Hematopoietic multipotent progenitor cell treated with erythropoietin and hydrocortisone succinate and interleukin-3 and kit ligand, for 17 days (in vitro differentiated cells): ENCODE measurements at places on chromosomes 7 and 10.

DNA sequence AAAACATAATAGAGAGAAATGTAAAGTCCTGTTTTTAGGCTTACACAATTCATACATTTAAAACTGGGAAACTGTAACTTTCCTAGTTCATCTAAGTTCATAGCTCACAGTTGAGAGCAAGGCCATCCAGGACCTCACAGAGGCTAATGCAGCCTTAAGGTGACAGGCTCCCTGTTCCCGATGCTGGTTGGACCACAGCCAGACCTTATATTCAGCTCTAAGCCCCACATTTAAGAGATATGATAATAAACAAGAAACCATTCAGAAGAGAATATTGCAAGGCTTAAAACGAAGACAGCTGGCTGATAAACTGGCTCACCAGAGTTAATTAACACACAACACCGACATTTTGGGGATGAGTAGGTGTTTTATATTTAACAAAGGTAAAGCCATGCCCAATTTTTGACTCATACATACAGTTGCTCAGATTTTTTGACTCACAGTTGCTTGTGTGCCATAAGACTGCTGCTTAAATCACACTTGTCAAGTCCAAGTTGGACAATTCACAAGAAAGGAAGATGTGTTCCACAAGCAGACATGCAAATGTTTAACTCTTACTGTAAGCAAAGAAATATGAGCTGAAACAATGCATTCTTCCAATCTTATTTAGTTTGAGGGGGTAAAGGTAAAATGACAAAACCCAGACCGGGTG lies 41.1 kb upstream of the TMEM213 start:
- DNase-seq: no peak

DNA sequence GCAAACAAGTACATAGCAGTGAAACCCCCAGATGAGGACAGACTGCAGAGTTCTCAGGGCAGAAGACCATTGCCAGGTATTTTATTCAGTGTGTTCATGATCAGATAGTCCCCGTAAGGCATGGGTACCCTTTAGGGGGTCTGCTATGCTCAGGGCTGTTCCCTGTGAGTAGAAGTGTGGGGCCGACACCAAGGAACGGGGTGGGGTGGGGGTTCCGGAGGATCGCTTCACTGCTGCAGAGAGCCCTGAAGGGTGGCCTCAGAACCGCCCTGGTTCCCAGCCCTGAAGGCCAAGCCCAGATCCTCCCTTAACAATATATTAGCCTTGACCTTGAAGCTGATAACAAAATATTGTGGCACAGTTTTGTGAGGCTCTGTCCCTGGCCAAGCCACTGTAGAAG lies 89.6 kb downstream of the ACTR3B start:
- no peak for DNase-seq

DNA sequence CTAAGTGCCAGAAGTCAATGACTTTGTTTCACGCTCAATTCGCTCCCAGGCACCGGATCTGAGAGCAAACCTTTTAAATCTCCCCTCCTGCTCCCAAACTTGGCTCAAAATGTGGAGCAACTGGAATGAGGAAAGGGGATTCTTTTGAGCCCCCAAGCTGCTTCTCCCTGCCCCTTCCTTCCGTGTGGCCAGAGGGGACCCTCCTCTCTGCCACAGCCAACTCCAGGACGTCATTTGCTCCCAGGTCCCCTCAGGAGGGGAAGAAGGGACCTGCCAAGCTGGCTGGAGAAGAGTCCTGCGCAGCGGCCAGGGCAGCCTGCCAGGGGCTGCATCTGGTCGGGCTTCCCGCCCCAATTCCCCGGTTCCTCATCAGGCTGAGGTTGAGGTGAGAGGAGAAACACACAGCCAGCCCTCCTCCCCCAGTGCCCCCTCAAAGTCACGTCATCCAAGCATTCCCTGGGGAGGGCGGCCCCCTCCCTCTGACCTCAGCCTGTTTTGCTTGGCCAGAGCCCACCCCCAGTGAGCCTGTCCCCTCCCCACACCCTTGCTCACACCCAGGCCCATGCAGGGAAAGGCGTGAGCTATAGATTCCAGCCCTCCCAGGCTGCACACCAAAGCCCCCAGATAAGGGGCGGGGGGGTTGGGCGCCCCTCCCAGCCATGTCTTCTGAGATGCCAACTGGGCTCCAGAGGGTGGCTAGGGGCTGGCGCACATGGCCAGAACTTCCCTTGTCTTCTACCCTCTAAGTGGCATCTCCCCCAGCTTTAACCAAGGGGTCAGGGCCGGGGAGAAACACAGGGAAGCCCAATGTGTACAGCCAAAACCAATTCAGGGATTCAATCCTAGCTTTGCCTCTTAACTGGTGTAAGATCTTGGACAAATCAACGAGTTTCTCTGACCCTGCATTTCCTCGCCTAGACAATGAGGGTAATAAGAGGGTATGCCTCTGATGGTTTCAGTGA lies 35.0 kb downstream of the SH3PXD2A start:
- no peak for DNase-seq

- DNase-seq: no peak
Observed at GRCh38 chr7:113085781-113086390, 741 bp downstream of the GPR85 start.

DNA sequence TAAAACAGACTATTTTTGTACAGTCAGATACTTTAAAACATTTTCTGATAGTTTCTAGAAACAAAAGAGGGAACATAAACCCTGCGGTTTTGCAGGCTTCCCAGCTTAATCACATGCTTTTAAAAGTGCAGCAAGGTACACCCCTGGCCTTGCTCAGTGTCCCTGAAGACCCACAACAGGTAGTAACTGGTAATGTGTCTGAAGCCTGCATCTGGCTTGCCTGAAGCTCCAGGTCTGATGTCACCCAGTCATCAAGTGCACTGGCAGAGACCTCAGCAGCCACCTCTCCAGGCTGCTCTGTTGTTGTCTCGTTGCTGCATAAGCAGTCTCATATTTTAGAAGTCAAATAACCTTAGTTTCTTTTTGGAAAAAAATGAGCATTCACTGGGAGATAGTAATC lies 376.1 kb upstream of the MTPN start:
- no peak for DNase-seq

DNA sequence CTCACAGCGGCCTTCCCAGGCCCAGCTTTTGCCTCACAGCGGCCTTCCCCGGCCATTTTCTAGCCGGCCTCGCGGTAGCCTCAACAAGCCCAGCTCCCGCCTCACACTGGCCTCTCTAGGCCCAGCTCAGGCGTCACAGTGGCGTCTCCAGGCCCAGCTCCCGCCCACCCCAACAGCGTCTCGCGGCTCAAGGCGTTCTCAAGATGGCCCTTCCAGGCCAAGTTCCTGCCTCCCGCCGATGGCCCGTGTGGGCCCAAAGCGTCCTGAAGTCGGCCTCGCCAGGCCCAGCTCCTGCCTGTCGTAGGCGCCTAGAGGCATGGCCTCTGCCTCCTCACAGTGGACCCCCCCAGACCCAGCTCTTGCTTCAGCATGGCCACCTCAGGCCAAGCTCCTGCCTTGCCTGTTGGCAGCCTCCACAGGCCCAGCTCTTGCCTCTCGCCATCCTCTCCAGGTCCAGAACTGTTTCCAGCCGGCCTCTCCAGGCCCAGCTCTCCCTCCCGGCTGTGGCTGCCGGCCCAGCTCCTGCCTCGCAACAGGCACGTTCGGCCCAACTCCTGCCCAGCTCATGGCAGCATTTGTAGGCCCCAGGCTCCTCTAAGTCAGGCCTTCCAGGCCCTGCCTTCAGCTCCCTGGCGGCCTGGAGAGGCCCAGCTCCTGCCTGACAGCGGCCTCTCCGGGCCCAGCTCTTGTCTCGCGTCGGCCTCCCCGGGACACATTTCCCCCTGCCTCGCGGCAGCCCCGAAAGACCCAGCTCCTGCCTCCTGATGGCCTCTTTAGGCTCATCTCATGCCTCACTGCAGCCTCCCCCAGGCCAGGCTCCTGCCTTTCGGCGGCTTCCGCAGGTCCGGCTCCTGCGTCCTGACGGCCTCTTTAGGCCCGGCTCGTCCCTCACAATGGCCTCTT lies 18.8 kb upstream of the TMEM248 start:
- no peak for DNase-seq

GRCh38 chr7:44177570-44178131 lies 11.6 kb downstream of the GCK start:
- DNase-seq: no peak

DNA sequence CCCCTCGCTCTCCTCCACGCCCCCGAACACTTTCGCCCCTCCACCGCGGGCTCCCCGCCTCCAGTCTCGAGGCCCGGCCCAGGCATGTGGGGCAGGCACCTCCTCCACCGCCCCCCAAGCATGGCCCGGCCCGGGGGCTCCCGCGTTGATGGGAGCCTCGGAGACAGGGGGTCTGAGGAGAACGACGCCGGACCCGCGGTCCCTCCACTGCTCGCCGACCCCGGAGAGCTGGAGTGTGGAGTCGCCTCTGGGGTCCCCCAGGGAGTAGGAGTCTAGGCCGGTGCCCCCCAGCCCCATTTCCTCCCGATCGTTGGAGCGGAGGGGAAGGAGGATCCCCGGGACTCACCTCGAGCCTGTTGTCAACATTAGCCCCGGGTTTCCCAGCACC lies 206 bp downstream of the UPF2 start:
- no peak for DNase-seq

GRCh38 chr10:100827819-100828737 lies 82.7 kb downstream of the PAX2 start:
- no peak for DNase-seq

GRCh38 chr7:141076377-141076776 lies 2.5 kb downstream of the TMEM178B start:
- no peak for DNase-seq

- no peak for DNase-seq
Observed at GRCh38 chr10:1183033-1183396, 126.8 kb downstream of the WDR37 start.

GRCh38 chr10:26389533-26389932 lies 48.6 kb upstream of the APBB1IP start:
- DNase-seq: no peak
